ENCODE measurements at places on chromosomes 5 and 9.

DNA sequence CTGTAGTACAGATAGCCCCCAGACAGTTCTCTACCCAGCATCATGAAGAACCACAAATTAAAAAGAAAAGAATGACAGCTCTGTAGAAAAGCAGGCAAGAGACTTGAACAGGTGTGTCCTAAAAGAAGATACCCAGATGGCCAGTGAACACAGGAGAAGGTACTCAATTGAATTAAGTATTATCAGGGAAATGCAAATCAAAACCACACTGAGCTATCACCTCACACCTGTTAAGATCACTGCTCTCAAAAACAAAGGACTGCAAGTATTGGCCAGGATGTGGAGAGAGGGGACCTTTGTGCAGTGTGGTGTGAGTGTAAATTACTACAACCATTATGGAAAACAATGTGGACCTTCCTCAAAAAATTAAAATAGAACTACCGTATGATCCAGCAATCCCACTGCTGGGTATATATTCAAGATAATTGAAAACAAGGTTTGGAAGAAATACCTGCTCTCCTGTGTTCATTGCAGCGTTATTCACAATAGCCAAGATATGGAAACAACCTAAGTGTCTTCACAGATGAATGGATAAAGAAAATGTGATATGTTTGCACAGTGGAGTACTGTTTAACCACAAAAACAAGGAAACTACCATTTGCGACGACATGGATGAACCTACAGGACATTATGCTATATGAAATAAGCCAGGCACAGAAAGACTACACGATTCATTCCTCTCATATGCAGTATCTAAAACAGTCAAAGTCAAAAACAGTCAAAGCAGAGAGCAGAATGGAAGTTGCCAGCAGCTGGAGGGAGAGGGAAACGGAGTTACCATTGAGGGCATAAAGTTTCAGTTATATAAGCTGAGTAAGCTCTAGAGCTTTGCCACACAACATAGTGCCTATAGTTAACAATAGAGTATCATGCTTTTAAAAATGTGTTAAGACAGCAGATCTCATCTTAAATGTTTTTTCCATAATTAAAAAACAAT, 102.6 kb downstream of the WNK2 start:
- no peak for DNase-seq

- peak; percentile 9 for DNase-seq
Observed at GRCh38 chr5:136374003-136374402, 8.7 kb upstream of the TRPC7 start.

DNA sequence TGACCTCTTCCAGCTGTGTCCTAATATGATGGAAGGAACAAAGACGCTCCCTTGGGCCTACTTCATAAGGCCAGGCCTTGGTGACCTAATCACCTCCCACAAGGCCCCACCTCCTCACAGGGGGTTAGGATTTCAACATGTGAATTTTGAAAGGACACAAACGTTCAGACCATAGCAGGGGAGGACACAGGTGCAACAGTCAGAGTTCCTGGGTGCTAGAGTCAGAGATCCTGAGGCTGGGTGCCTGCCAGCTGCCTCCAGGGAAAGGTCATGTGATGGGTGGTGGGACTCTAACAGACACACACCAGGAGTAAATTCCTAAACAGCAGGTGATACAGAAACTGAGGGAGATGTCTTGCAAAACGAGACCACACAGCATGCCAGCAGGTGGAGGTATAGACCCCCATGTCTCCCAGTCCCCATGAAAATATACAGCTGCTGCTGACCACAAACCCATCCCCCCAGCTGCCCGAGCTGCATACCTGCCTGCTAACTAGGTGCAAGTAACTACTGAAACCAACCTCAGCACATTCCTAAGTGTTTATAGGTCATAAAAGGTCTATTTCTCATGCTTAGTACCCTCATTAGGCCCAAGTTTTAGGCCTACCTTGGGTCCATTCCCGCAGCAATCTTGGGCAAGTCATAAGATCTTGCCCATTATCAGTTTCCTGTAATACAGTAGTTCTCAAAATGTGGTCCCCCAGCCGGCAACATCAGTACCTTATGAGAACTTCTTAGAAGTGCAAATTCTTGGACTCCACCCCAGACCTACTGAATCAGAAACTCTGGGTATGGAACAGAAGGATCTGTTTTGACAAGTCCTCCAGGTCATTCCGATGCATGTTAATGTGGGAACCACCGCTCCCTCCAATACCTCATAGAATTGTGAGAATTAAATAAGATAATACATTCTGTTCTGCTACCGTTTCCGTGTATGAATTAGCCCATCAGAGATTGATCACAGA, 245.3 kb downstream of the ENC1 start:
- peak; percentile 13 for DNase-seq

GRCh38 chr9:75087289-75087823, 599 bp downstream of the NMRK1 start:
- DNase-seq: peak; percentile 21

DNA sequence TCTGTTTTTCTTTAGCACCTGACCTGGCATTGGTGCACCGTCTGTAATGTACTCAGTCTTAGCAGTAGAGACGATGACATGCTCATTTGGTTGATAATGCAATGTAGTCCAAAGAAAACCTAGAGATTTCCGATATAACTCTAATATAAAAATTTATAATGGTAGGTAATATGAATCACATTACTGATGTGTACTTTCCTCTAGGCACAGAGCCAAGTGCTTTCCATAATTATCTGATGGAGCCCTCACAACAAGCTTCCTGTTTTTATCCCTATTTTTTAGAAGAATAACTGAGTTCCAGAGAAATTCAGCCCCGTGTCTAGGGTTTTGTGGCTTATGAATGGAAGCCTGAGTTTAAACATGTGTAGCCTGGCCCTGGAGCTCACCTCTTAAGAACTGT, 53.7 kb downstream of the KDM4C start:
- no peak for DNase-seq

GRCh38 chr9:114725930-114726329, 43.9 kb upstream of the TEX48 start:
- no peak for DNase-seq

DNA sequence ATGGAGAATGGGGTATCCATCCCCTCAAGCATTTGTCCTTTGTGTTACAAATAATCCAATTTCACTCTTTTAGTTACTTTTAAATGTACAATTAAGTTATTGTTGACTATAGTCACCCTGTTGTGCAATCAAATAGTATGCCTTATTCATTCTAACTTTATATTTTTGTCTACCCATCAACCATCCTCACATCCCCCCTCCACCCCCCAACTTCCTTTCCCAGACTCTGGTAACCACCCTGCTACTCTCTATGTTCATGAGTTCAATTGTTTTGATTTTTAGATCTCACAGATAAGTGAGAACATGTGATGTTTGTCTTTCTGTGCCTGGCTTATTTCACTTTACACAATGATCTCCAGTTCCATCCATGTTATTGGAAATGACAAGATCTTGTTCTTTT, 15.4 kb upstream of the RANBP17 start:
- DNase-seq: no peak

GRCh38 chr5:123012321-123012720, 24.2 kb downstream of the PPIC start:
- DNase-seq: no peak

DNA sequence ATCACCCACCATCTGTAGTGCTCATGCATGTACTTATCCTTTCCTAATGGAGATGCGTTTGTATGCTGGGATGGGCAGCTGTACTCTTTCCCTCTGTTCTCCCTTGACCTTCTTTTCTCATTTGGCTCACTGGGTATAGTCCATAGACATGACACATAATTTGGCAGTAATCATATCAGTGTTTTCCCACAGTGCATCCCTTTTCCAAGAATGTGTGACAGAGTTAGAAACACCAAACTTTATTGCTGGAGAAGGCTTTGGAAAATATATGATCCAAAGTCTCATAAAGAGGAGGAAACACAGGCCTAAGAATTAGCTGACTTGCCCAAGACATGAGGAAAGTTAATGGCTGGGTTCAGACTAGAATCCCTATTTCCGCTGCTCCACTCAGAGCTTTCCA, 1233.4 kb upstream of the DMAC1 start:
- no peak for DNase-seq

GRCh38 chr5:22245770-22246169, 607.4 kb downstream of the CDH12 start:
- DNase-seq: no peak

All from NCI-H1092 treated with DMSO at 0.1 percent for 48 hours (cell line).